ENCODE measurements at places on chromosomes 2 and 18.

GRCh38 chr2:226057365-226057764 is 657.9 kb downstream of the NYAP2 start:
- no peak for DNase-seq

DNA sequence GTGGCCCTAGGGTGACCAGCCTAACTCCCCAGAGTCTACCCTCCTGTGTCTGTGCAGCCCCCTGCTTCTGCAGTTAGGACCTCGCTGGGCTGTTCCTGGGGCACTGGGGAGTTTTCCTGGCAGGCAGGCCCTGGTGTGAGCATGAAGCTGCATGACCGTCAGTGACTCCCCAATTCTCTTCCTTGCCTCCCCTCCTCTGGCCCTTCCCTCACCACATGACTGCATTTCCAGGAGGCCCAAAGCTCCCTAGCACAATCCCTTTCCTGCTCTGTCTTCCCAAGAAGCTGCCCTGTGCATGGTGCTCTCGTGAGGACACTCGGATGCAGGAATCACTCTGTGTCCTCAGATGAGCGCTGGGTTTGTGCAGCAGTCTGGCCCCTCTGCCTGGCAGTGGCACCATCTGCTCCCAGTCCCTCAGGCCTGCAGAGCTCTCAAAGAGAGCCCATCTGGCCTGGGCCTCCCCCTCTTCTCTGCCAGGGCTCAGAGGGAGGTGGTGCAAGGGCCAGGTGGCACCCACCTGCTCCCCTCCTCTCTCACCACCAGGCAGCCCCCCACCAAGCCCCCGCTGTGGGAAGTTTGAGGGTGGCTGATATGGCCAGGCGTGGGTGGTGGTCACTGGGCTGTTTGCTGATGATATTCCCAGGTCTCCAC is 125.6 kb upstream of the HS6ST1 start:
- DNase-seq: no peak

DNA sequence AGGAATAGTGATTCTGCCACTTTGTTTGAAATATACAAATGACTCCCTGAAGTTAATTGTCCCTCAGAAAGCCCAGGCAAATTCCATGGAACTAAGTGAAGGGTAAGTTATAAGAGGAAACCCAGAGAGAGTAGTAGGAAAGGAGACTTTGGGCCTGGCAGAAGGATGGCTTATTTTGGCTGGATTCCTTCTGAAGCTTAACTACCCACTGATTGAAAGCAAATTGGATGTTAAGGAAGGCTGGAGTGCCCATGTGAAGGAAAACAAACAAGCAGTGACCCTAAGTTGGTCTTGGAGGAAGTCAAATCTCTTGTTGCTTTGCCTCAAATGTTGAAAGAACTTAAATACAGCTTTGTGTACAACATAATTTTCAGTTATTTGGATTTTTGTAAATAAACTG is 1106.4 kb upstream of the ZEB2 start:
- DNase-seq: no peak

DNA sequence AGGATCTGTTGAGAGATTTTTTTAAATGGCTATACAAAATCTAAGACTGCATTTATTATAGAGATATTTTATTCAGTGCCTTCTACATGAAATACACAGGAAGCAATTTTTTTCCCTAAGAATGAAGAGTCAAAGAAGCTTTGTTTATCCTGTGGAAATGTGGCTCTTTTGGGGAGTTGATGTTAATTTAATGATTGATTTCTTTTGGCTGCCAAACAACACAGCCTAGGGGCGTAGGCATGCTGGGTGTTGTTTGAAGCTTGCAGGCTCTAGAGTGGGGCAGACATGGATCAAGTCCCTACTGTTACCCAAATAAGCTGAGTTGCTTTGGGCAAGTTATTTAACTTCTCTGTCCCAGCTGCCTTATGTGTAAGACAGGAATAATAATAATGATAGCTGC is 21.1 kb upstream of the PLEK start:
- DNase-seq: no peak

DNA sequence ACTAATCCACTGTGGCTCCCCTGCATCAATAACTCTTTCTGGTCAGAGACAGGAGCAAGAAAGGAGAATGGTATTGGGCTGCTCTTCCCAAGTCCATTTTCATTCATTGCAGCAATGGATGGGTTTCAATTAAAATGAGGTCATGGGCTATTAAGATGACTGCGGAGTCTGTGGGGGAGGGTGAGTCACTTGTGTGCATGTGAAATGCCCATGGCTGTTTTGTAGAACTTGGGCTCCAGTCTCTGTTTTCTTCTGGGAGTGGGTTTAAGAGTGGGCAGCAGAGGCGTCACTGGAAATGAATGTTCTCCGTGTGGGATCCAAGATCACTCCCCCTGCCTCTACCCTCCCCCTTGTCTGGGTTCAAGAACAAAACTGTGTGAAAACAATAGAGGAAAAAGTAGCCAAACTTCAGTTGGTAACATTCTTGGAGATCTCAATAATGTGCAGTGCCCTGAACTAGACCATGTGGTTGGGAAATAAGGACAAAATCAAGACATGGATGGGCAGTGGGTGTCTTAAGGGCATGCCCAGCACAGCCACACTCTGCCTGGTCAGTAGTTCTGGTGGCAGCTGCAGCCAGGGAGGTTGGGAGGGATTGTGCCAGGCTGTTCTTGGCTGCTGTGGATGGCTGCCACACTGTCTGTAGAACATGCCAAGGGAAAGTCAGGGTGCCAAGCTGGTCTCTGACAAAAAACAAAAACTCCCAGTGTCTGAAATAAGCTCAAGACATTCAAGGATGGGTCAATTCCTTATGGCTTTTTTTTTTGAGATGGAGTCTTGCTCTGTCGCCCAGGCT is 68.2 kb upstream of the CXCR4 start:
- peak; percentile 70 for DNase-seq

DNA sequence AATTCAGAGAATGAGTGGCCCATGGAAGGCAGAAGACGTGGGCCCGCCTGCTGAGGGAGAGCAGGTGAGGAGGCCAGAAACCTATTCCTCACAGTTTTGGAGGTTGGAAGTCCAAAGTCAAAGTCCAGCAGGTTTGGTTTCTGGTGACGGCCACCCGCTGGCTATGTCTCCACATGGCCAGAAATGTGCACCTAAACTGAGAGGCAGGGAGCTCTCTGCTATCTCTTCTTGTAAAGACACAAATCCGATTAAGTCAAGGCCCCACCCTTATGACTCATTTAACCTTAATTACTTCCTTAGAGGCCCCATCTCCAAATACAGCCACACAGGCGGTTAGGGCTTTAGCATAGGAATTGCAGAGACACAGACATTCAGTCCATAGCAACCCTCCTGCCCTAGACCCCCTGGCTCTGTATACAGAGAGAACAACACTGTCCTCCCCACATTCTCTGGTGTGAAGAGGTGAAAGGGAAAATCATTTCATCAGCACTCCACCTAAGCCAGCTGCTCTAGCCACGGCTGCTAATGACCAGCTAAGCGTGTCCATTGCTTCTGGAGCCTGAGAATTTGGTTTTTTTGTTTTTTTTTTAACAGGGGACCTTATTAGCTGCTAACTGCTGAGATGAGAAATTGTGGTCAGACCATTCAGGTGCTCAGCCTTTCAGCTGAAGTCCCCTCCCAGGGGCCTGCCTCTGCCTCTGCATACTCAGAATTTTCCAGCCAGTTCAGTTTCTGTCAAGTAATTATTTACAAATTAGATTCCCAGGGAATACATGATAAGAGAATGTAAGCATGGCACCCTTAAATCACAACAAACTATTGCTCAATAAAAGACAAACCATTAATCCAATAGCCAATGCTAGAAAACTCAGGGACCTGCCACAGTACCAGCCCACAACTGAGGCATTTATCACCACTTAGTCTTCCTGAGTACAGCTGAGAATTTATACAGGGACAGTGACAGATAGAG is 368.7 kb upstream of the ID2 start:
- DNase-seq: no peak

- DNase-seq: no peak
These were observed 151.9 kb downstream of the CERS6 start for GRCh38 chr2:168607992-168608391.

DNA sequence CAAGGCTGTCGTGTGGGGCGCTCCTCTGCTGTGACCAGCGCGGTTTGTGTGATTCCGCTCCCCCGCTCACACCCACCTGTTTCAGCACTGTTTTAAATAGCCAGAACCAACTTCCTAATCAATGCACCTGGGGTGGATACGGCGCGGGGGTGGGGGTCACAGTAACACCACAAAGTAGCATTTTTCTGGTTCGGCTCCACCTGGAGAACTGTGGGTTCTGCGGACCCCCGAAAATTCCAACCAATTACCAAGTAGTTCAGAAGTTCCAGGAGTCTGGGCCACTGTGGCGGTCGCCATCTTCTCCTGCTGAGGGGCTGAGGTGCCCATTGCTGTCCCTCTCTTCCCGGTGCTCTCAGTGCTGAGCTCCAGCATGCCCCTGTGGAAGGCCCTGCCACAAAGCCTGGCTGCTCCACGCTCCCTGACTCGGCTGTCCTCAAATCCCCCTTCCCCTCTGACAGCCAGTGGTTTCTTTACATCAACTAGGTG is 79.4 kb downstream of the GFPT1 start:
- DNase-seq: no peak

DNA sequence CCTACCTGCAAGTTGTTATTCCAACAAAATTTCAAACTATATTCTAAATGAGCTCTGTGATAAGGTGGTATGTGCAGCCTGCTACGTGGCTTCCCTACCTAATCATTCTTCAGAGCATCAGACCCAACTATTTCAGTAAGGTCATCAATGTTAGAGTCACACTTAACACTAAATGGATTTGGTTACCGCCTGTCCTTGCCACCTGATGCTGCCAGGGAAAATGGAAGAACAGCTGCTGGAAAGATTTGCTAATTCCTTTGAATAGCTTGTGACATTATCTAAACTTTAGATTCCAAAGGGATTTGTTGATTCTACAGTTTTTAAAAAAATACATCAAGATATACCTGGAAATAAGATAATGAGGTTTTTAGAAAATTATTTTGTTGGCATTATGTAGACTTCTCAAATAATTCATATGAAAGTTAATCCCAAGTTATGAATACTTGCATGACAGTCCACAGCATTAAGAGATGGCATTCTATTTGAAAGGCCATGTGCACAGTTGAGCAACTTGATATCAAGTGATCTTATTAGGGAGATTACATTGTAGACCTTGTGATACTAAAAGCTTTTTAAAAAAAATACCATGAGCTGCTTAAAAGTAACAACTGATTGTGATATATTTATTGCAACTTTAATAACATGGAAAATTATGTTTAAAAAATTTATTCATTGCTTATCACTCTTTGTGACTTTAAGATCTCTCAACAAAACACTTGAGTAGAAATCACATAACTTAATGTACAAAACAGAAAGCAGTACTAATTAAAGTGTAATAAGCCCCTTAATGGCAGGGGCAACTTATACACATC is 98.3 kb upstream of the UGP2 start:
- no peak for DNase-seq

DNA sequence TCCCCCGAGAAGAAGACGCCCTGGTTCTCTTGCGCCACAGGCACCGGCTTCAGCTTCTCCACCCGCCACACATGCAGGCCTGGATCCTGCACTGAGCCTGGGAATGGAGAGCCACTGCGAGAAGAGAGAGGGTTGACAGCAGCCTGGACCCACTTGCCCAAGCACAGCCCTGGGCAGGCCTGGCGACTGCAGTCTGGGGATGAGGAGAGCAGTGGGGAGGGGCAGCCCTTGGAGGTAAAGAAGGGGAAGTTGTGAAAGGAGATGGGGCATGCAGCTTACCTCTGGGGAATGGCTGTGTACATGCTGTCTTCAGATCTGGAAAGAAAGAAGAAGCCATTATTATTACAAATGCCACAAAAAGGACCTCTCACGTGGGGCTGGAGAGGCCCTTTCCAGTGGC is 8.3 kb downstream of the CAPG start:
- no peak for DNase-seq

DNA sequence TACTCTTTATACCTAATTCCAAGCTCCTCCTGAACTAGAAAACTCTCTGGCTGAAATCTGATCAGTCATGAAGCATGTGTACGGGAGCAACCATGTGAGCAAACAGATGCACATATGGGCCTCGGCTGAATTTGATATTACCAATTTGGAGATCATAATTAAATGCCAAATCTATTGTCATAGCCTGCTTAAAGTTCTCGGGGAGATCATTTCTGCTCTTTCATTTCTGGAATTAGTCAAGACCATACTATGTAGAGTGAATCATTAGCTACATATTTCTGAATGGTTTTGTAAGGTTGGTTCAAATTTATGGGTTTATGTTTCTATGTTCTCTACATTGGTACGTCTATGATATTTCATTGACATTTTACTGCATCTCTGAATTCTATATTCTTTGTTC is 205.5 kb downstream of the UBE2E3 start:
- no peak for DNase-seq

DNA sequence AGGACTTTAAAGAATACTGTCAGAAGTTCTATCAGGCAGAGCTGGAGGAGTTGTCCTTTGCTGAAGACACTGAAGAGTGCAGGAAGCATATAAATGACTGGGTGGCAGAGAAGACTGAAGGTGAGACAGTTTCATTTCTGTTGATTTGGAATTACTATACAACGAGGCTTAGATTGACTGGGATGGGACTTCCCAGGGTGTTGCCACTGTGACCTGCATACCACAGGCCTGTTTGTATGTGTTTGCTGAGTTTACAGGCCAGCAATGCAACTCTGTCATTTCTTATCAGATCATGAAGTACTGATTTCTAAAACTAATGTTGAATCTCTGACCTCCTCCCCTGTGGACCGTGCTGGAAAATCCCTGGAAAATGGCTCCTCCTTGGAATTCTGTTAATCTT is 11.8 kb downstream of the SERPINB8 start:
- no peak for DNase-seq

DNA sequence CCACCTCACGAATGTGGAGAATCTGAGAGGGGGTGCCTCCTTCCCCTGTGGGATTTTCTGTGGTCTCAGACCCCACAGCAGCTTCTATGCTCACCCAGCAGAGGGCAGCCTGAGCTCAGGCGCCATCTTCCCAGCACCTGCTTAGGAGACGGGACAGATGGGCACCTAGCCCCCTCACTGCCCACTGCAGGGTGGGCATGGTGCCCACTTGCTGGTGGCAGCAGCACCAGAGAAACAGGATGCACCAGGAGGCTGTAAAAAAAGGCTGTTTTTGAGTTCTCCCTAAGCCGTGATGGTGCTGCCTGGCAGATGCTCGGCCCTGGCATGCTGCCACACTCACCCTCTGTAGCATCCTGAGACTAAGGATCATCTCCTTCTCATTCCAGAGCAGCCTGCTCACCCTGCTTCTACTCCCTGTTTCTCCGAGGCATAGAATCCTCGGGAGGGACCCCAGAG is 19.1 kb upstream of the SLC20A1 start:
- peak; percentile 71 for DNase-seq

GRCh38 chr18:68086481-68086880 is 570.0 kb upstream of the DSEL start:
- no peak for DNase-seq

- DNase-seq: no peak
These were observed 85.6 kb downstream of the NCOA1 start for GRCh38 chr2:24576617-24577016.

DNA sequence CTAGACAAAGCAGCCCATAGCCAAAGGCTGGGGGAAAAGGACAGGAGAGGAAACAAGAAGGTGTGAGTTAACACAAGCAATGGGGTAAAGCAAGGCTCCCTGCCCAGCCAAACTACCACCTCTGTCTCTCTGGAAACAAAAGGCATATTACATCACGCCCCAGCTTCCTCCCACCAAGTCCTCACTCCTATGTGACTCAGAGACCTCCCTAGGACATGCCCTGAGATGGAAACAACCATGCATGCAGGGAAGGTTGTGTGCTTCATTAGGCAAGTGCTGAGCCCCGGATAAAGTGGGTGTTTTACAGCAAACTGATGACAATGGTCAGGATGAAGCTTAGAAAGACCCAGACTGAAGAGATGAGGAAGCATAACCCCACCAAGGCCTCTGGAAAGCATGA is 9.0 kb upstream of the ATRAID start:
- DNase-seq: no peak

- no peak for DNase-seq
These were observed 111.9 kb upstream of the MAPRE2 start for GRCh38 chr18:34929336-34929780.

- no peak for DNase-seq
These were observed 19.8 kb downstream of the CCDC68 start for GRCh38 chr18:54939361-54939917.
